ENCODE measurements at places on chromosomes 3 and 15. TPM values are rescaled to one million over a fixed set of nuclear protein-coding genes. Genes with fewer than 3 reads are reported as not detected.
A peak's percentile ranks its signal among the peaks of the same experiment; 100 is the strongest.

DNA sequence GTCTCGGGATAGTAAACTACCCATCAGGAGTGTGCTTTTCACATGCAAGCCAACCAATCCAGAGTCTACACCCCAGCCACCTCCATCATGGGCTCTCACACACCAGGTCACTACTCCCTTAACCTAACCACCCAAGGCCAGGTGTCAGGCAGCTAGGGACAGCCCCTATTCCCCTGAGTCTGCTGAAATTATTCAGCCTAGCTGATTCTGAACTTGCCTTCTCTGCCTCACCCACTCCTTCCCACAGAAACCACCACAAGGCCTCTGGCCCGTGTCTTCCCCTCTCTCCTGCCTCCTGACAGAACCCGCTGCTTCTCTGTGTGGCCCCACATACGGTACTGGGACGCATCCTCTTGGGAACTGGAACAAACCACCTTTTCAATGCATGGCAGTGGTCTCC is 82.1 kb downstream of the PCSK6 start:
- no peak overlapping the region for H3K27ac ChIP-seq
- DNase-seq, result no peak
- no peaks in the 10 kb centered on the region for H3K36me3 ChIP-seq
- H3K4me3 ChIP-seq, result no peak overlapping the region
- H3K4me1 ChIP-seq, result no peaks in the 10 kb centered on the region

GRCh38 chr3:104911376-104911775 is 455.3 kb upstream of the ALCAM start:
- no peak overlapping the region for H3K27ac ChIP-seq
- H3K4me1 ChIP-seq, result no peaks in the 10 kb centered on the region
- no peak overlapping the region for H3K4me3 ChIP-seq
- no peak for DNase-seq

GRCh38 chr15:58064980-58065444 is 499 bp downstream of the ALDH1A2 start:
- peaks cover 77% of the 10 kb centered on the region for H3K27me3 ChIP-seq
- H3K4me3 ChIP-seq, result peak overlapping the region; percentile 38
- H3K4me1 ChIP-seq, result no peaks in the 10 kb centered on the region
- DNase-seq, result peak; percentile 37

DNA sequence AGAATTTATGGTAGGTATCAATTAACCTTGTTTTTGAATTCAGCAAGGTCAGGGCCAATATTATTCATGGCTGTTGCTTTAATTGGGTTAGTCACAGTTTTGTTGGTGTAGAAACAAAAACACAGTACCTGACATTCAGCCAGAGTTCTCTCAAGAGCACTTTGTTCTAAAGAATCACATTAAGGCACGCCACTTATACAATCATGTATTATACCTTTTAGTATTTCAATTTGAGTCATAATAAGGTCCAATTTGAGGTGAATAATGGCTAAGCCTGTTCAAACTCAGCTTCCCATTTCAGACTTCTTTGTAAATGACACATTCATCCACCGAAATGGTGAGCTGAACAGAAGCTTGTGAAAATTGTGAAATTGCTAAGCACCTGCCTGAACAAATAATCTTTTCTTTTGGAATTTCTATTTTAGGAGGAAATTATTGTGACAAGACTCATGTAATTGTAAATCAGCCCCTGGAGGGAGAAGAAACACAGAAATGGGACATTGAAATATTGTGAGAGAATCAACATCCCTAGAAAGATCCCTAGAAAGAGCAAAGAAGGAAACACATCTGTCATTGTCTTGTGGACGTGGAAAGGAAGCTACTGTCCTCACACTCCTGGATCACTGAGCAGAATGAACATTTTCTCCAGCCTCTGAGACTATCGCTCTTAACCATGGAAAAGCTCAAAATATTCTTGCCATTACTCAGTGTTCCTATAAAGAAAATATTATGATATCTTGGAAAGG is 29.3 kb downstream of the RIOX2 start:
- no peaks in the 10 kb centered on the region for H3K27me3 ChIP-seq
- no peak overlapping the region for H3K4me3 ChIP-seq
- no peak overlapping the region for H3K27ac ChIP-seq
- no peaks in the 10 kb centered on the region for H3K4me1 ChIP-seq

DNA sequence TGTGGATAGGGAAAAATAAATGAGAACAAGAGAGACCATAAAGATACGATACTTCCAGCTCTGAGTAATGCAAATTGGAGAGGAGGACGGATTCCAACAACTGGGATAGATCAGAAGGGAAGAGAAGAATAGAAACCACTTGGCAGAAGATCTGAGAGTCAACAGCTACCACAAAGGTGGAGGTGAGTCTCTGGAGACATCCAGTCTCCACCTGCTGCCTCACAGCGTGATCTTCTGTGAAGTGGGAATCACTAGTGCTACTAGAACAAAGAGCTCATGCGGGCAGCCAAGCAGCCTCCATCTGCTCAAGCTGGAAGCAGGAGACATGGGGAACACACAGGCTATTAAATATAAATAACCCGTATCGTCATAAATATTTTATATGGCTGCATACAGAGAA is 558.5 kb upstream of the CFAP20DC start:
- no peak overlapping the region for H3K4me3 ChIP-seq
- H3K27me3 ChIP-seq, result no peaks in the 10 kb centered on the region
- no peaks in the 10 kb centered on the region for H3K36me3 ChIP-seq
- DNase-seq, result no peak

- H3K4me1 ChIP-seq, result peaks cover 9% of the 10 kb centered on the region
- DNase-seq, result no peak
- H3K36me3 ChIP-seq, result no peaks in the 10 kb centered on the region
- H3K4me3 ChIP-seq, result no peak overlapping the region
Observed at GRCh38 chr3:197800379-197800778, 9.3 kb downstream of the LRCH3 start.

- H3K4me3 ChIP-seq, result no peak overlapping the region
- H3K36me3 ChIP-seq, result no peaks in the 10 kb centered on the region
- peak overlapping the region; percentile 32 for H3K27ac ChIP-seq
- no peak for DNase-seq
Observed at GRCh38 chr3:16335772-16336645, 71.0 kb downstream of the OXNAD1 start.

GRCh38 chr3:77380136-77380535 is 340.2 kb downstream of the ROBO2 start:
- no peaks in the 10 kb centered on the region for H3K27me3 ChIP-seq
- H3K36me3 ChIP-seq, result no peaks in the 10 kb centered on the region
- DNase-seq, result no peak
- no peak overlapping the region for H3K27ac ChIP-seq

DNA sequence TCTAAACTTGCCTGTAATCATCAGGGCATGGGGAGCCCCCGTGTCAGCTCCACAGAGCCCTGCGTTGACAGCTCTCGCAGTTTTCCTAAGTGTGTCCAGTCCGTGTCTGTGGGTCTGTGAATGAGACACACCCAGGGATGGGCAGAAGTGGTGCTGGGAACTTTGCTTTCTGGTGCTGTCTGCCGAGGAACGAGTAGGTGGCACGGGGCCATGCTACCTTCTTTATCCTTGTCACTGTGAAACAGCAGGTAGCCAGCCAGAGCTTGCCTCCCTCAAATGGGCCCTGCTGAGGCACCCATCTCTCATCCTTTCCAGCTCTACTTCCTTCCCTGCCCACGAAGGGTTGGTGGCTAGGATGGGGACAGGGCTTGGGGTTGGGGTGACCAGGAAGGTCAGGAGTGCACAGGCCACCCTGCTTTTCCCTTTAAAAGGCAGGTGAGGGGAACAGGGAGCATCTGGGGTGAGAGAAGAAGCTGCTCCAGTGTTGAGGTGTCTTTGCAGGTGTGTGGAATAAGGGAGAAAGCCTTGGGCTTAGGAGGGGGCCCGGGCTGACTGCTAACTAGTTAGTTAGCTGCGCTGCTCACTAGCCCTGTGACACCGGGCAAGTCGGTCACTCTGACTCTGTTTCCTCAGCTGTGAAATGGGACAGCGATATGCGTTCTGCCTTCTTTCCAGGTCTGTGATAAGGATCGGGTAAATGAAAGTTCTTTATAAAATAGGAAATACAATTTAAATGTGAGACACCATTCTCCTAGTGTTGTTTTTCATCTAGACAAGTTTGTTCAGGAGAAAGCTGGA is 27.9 kb downstream of the PDIA5 start:
- no peaks in the 10 kb centered on the region for H3K27me3 ChIP-seq
- no peak overlapping the region for H3K4me3 ChIP-seq
- peak overlapping the region; percentile 20 for H3K27ac ChIP-seq
- peaks cover 40% of the 10 kb centered on the region for H3K4me1 ChIP-seq
- no peak for DNase-seq

DNA sequence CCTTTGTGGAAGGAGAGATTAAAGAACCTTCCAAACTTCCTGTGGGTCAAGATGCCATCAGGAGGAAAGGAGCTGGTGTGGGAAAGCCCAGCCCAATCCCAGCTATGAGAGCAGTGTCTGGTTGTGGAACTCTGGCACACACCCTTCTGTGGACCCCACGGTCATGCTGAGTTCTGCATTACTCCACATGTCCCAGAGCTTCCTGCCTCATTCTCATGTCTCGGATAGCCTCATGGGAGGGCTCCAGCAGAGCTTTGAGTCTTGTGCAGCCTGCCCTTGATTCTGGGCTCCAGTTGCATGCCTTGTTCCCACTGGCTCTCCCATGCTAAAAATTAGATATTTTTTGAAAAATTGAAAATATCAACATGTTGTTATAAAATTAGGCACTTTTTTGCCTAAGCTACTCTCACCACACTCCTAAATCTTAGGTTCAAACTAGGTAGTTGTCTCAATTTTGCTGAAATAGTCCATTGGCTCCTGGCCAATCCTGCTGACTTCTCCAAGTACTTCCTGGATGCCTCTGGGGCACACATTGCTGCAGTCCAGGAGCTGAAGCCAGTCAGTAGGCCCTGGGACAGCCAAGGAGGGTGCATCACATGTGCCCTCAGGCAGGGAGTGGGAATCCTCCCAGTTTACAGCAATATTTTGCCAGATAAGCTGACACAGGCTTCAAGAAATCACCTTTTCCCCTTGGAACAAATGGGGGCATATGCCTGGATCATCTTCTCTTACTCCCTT is 144.3 kb downstream of the EEFSEC start:
- no peak overlapping the region for H3K4me3 ChIP-seq
- H3K4me1 ChIP-seq, result peaks cover 8% of the 10 kb centered on the region
- no peak overlapping the region for H3K27ac ChIP-seq
- peak; percentile 30 for DNase-seq
- H3K27me3 ChIP-seq, result no peaks in the 10 kb centered on the region

DNA sequence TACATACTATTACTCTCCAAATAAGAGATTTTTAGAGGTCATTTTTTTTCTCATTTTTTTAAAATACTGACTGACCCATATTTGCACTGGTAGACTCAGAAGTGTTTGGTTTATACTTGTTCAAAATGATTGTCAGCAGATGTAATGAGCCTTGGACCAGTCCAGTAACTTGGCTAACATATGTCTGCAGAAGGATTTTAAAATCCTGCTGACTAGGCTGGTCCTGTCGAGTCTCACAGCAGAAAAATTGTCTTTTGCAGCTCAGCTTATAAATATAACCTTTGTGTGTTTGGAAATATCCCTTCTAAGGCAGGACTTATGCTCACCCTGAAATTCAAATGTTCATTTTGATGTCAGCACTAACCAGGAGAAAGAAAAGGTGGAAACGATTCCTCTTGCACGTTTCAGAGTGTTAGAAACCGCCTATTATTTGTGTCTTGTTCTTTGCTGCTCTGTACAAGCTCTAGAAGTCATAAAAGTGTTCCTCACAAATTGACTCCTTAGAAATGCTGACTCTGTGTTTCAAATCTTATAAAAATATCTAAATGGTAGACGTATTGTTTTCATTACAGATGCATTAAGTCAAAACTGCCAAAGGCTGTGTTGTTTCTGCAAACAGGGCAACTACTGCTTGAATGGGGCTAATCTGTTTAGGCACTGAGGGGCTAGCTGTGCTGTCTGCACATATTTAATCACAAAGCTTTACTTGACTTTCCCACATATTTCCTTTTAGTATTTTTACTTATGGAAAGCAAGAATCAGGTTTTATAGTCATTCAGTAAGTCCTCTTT is 95.3 kb downstream of the CHL1 start:
- no peak overlapping the region for H3K4me3 ChIP-seq
- no peak overlapping the region for H3K27ac ChIP-seq
- no peak for DNase-seq
- no peaks in the 10 kb centered on the region for H3K36me3 ChIP-seq
- H3K27me3 ChIP-seq, result no peaks in the 10 kb centered on the region

DNA sequence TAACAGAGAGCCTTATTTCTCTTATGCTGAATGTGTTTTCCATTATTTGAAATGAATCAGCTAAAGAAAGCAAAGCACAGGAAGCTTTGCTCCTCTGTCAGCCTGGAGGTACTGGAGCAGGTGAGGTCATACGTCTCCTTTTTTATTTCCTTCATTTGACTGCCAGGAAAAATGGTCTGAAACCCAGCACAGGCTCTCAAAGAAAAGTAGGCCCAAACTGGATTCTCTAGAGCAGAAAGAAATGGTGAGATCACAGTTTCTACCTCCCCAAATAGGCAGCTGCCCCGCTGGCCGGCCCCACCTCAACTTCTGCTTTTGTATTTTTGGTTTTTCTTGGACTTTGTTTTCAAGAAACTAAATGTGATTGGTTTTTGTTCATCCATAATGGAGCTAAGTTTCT is 95.1 kb downstream of the RPL39L start:
- no peak for DNase-seq
- peaks cover 30% of the 10 kb centered on the region for H3K4me1 ChIP-seq
- H3K36me3 ChIP-seq, result peaks cover 20% of the 10 kb centered on the region
- H3K4me3 ChIP-seq, result no peak overlapping the region
- H3K27me3 ChIP-seq, result no peaks in the 10 kb centered on the region

DNA sequence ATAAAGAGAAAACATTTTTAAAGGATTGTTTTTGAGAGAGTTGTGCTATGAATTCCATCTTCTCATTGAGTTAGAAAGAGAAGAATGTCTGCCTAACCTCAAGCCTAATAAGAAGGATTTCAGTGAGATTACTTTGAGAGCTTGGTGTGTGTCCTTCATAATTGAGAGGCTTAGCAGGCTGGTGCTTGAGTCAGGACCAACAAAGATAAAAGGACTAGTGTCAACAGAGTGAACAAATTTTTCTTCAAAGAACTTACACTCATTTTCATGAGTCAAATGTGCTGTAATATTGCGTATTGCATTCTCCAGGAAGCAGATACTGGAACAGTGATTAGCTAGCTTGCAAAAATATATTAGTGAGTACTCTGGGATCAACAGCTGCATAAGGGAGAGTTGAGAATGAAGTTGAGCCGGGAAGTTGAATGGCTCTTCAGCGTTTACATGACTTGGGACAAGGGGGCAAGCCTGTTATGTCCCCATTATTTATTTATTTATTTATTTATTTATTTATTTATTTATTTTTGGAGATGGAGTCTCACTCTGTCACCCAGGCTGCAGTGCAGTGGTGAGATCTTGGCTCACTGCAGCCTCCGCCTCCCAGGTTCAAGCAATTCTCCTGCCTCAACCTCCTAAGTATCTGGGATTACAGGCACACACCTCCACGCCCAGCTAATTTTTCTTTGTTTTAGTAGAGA is 37.5 kb upstream of the SLITRK3 start:
- no peaks in the 10 kb centered on the region for H3K27me3 ChIP-seq
- H3K36me3 ChIP-seq, result no peaks in the 10 kb centered on the region
- H3K4me1 ChIP-seq, result peaks cover 8% of the 10 kb centered on the region

The QRICH1 gene
- polyA plus RNA-seq, result 44.3 TPM

The HACL1 gene
- 24.6 TPM for polyA plus RNA-seq

The AKAP13 gene
- 86.9 TPM for polyA plus RNA-seq

The THRB gene
- 0.49 TPM for polyA plus RNA-seq

The STRIT1 gene
- not detected for polyA plus RNA-seq

The LCTL gene
- polyA plus RNA-seq, result 0.20 TPM

The RPL14 gene
- polyA plus RNA-seq, result 408 TPM

The MLF1 gene
- polyA plus RNA-seq, result 353 TPM

The NRROS gene
- not detected for polyA plus RNA-seq

The GPR27 gene
- 23.8 TPM for polyA plus RNA-seq

The ALPK3 gene
- 16.6 TPM for polyA plus RNA-seq

The RYR3 gene
- polyA plus RNA-seq, result 0.72 TPM

The HHATL gene
- polyA plus RNA-seq, result 17.4 TPM

The RAD51 gene
- 17.5 TPM for polyA plus RNA-seq

The RTP1 gene
- polyA plus RNA-seq, result not detected

The GABRR3 gene
- polyA plus RNA-seq, result not detected

The RGMA gene
- 1.0 TPM for polyA plus RNA-seq
